ENCODE measurements at places on chromosomes 7 and 10.

DNA sequence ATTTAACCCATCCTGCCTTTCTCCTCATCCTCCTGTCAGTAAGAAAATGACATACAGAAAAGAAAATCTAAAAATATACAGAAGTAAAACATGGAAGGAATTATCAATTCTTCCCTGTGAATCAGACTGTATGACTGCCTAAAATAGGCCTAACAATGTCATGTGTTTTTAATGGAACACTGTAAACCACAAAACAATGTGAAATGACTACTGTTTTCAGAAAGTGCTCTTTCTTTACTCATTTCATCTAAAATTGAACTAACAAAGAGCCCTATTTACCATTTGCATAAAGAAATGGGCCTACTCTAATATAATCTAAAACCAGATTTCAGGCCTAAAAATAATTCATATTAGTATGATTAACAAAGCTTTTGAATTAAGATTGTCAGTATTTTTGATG, 35.7 kb downstream of the SEMA3E start:
- DNase-seq, result no peak

- no peak for DNase-seq
Measured at GRCh38 chr7:51827631-51828030, 511.0 kb upstream of the COBL start.

DNA sequence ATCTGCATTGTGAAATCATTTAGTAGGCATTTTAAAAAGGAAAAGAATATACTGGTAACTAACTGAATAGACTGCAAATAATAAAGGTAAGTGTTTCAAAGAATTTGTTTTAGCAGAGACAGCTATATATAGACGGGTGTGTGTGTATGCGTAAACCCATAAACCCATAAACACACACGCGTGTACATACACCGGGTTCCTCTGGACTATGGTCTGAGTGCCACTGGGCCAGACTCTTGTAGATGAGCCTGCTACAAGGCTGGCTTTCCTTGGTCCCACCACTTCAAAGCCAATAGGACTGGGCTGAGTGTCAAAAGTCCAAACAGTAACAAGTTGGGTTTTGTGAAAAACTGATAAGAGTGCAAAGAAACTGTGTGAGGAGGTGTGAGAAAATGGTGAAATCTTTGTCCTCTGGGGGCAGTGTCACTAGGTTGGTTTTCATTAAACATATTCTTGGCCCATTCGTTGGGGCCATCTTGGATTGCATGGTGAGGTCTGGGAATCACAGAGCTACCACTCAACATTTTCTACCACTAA, 39.8 kb downstream of the GNA12 start:
- no peak for DNase-seq

DNA sequence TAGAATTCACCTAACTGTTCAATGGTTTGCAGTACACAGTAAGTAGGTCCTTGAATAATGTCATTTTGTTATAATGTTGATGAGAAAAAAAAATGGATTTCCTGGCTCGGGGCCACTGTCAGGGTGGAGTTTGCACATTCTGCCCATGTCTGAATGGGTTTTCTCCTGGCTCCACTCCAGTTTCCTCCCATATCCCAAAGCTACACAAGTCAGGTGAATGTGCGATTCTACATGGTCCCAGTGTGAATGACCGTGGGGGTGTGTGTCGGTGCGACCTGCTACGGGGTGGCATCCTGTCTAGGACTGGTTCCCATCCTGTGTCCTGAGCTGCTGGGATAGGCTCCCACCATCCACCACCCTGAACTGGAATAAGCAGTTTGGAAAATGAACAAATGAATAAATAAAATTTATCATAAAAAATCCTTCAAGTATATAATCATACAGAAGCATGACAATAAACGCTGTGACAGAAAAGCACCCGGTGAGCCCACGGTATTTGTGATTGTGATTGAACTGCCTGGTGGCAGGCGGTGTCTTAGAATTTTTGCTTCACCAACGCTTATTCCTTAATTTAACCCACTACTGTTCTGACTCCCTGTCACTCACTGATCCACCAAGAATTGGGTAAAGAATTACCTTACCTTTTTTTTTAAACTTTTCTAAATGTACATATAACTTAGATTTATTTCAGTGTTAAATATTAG, 114.1 kb downstream of the ICA1 start:
- no peak for DNase-seq

- no peak for DNase-seq
Measured at GRCh38 chr10:8048281-8049008, 6.0 kb upstream of the GATA3 start.

Data from H9 (cell line).